ENCODE measurements at places on chromosomes 1 and 21.

DNA sequence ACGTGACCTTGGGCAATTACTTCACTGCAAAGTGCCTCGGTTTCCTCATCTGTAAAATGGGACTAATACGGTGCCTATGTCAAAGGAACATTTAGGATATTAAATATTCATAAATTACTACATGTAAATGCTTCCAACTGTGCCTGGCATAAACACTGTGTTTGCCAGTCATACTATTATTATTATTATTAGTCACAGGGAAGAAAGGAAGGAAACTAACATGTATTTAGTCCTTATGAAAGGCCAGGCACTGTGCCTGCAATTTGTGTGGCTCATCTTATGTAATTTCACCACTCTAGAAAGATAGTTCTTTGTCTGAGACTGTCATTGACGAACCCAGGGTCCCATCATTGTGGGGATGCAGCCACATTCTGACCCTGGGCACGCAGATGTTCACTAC, 45.0 kb downstream of the EPHB2 start:
- no peak for DNase-seq

- DNase-seq: no peak
These were observed 45.3 kb downstream of the SASS6 start for GRCh38 chr1:100087396-100087795.

GRCh38 chr1:19942088-19942487, 18.7 kb upstream of the PLA2G2E start:
- no peak for DNase-seq

- peak; percentile 34 for DNase-seq
These were observed 30.8 kb downstream of the GORAB start for GRCh38 chr1:170562646-170563338.

DNA sequence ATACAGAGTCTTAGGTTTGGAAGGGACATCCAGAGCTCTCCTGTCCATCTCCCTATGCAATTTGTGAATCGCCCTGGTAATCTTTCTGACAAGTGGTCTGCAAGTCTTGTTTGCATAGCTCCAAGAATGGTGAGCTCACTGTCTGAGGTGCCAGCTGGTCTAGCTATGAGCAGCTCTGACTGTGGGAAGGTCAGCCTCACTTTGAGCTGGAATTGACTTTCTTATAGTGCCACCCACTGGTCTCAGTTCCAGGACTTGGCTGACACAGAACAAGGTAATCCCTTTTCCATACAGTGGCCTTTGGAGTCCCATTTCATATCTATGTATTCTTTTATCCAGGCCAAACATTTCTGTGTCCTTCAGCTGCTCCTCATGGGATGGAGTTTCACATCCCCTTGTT, 95.6 kb upstream of the C8B start:
- DNase-seq: no peak

GRCh38 chr1:27346357-27346756, 4.5 kb downstream of the SYTL1 start:
- no peak for DNase-seq
